Stimulated activated effector memory CD8-positive, alpha-beta T cell treated with anti-CD3 and anti-CD28 coated beads, Interleukin-12 subunit alpha, Interleukin-12 subunit beta, amount 100 ng/mL, for 72 hours (primary cell): ENCODE measurements at places on chromosomes 13 and 19.

- DNase-seq, result no peak
Observed at GRCh38 chr19:1270213-1270853, 1.2 kb downstream of the CIRBP start.

GRCh38 chr13:85411591-85411990 lies 387.6 kb downstream of the SLITRK6 start:
- no peak for DNase-seq

DNA sequence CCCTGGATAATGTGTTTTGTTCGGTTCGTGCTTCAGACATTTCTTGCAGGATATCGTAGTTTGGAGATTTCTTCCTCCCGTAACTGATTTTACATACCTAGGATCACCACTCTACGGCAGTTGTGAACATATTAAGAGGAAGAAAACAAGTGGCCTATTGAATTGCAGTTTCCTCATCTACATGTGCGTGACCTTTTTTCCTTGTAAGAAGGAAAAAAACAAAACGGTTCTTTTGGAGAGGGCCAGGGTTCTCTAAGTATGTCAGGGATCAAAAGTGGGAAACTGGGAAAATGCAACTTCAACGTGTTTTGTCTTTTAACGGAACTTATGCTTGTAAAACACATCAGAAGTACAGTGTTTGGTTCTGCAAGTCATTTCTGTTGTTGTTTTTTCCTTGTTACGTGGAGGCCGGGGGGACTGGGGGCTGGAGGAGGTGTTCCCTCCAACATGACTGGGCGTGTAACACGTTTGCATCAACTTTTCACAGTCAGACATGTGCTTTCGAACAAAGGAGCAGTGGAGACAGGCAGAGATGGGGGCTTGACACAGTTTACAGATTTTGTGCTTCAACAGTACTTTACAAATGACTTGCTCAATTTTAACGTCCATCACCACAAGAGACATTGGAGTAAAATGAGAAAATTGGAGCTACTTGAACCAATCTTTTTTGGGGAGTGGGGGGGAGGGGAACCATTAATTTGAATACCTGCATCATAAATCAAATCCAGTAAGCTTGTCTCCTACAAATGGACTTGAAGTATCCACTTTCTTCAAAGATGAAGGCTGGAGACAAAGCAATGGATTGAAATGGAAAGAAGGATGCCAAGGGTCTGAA lies 3.8 kb downstream of the ZC3H4 start:
- peak; percentile 83 for DNase-seq

- DNase-seq, result no peak
Observed at GRCh38 chr19:13130886-13131490, 12.9 kb downstream of the NACC1 start.

DNA sequence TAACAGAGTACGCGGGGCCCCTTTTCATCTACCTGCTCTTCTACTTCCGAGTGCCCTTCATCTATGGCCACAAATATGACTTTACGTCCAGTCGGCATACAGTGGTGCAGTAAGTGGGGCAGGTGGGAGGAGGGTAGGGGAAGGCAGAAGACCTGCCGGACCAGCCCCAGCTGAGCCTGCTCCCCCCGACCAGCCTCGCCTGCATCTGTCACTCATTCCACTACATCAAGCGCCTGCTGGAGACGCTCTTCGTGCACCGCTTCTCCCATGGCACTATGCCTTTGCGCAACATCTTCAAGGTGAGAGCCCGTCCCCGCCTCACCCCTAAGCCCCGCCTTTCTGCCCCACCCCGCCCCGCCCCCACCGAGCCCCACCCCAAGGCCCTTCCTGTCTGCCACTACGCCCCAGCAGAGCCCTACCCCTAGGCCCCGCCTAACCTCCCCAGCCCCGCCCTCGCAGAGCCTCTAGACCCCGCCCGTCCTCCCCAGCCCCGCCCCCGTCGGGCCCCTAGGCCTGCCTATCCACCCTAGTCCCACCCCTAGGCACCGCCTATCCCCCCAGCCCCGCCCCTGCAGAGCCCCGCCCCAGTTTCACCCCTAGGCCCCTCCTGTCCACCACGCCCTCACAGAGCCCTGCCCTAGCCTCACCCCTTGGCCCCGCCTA lies 7.7 kb downstream of the NDUFB7 start:
- DNase-seq, result no peak

- DNase-seq, result no peak
Observed at GRCh38 chr19:36460046-36460445, 29.3 kb downstream of the ZNF566 start.

GRCh38 chr13:92530364-92530763 lies 696.2 kb upstream of the GPC6 start:
- no peak for DNase-seq

- DNase-seq, result no peak
Observed at GRCh38 chr13:44305286-44305685, 68.3 kb upstream of the SERP2 start.

GRCh38 chr19:2587001-2587719 lies 111.2 kb downstream of the GADD45B start:
- DNase-seq, result no peak

DNA sequence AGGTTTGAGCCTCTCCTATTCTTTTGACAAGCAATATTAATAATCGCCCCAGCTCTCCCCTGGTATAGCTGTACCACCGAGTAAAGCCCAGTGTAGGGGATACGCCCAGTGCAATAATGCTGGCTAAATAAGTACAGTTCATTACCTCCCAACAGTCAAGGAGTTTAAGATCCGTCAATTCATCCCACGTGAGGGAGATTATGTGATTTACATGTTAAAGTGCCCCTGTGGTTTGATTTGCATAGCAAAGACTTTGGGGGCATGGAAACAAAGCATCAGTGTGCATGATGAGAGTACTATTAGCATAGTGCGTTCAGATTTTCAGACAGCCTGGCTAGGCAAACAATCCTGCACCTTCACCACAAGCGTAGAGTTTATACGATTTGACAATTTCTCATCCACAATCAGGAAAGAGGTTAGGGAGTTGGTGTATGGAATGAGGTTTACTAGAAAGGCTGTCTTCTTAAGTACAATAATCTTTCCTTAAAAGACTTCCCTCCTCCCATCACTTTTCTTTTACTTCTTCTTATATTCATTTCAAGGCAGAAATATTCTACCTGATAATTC lies 754.0 kb downstream of the DIAPH3 start:
- no peak for DNase-seq

- no peak for DNase-seq
Observed at GRCh38 chr13:97261254-97262005, 39.3 kb downstream of the MBNL2 start.

DNA sequence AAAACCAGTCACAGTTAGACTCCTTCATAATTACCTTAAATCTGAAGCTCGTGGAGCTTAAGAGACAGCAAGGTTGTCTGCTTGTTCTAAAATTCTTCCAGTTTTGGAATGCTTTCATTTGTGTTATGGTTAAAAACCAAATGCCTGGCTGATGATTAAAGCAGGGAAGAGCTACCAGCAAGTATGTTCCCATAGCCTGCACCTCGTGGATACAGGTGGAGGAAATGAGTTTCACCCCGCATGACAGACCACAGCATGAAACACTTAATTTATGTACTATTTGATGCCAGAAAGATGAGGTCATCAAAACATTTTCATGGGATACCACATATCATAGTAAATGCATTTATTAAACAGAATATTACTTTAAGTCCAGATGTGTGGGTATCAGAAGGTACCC lies 416 bp upstream of the DOCK9 start:
- DNase-seq, result no peak

DNA sequence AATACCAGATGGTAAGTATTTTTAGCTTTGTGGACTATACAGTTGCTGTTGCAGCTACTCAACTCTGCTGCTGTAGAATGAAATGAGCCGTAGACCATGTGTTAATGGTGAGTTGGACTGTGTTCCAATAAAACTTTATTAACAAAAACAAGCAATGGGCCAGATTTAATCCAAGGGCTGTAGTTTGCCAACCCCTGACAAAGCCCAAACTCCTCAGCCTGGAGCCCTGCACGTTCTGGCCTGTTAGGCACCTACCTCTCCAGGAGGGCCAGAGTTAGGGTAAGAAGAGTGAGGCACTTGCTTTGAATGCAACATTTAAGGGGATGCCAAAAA lies 36.7 kb upstream of the CD33 start:
- no peak for DNase-seq

DNA sequence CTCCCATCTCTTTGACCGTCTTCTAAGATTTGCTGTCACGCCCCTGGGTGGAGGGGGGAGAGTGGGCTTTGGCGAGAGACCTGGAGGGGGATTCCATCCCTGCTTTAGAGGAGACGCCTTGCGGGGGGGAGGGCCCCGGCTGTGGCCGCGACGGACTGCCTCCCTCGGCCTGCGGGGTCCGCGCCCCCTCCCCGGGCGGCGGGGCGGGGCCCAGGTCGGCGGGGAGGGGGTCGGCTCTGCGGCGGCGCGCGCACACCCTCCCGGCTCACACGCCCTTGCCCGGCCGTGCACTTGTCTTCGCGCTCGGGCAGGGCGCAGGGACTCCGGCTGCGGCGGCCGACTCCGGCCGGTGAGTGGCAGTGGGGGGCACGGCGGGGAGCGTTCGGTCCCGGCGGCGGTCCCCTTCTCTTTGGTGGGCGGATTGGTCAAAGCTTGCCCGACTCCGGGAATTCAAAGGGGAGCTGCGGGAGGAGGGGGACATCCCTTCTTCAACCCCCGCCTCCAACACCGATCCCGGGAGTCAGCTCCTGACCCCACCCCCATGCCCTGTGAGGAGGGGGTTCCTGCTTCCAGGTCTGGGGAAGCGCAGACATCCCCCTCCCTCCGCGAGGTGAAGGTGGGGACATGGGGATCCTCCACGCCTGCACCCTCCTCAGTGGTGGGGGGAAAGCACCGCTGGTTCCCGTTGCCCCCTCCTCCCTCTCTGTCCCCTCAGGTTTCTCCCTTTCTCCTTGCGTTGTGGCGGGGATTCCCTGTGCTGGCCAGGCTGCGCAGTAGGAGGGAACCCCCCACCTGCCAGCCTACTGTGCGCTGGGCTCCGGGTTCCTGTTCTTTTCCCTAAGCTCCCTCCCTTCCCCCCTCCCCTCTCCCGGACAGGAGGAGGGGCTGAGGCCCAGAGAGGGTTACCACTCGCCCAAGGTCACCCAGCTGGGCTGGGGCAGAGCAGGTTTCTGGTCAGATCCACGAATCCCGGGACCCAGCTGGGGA lies 14.6 kb upstream of the KCNN1 start:
- no peak for DNase-seq

GRCh38 chr19:56321989-56322440 lies 7.4 kb upstream of the ZSCAN5A start:
- DNase-seq, result no peak

DNA sequence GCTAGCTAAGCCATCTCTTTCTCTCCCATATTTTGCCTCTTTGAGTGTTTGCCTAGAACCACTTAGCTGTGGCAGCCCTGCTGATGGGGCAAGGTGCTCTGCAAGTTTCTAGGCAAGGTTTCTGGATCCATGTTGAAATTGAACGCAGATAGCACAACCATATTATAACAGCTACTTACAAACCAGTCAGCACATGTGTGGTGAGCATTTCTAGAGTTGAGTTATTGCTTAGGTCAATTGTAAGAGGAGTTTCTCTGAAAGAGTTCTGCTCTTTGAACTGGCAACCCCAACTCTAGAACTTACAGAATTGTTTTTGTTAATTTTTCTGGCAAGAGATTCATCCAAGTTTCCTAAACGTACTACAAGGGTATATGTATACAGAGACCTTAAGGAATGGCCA lies 103.3 kb downstream of the GGACT start:
- DNase-seq, result peak; percentile 55

- no peak for DNase-seq
Observed at GRCh38 chr13:49411353-49411752, 32.5 kb downstream of the CAB39L start.

- no peak for DNase-seq
Observed at GRCh38 chr19:11448410-11448809, 13.0 kb downstream of the PRKCSH start.

- no peak for DNase-seq
Observed at GRCh38 chr19:21460686-21461085, 44.7 kb upstream of the ZNF429 start.

- no peak for DNase-seq
Observed at GRCh38 chr13:36358175-36358718, 12.1 kb upstream of the SPART start.

- no peak for DNase-seq
Observed at GRCh38 chr13:42976066-42976465, 16.0 kb downstream of the EPSTI1 start.

- no peak for DNase-seq
Observed at GRCh38 chr13:39835253-39835652, 179.8 kb downstream of the COG6 start.

DNA sequence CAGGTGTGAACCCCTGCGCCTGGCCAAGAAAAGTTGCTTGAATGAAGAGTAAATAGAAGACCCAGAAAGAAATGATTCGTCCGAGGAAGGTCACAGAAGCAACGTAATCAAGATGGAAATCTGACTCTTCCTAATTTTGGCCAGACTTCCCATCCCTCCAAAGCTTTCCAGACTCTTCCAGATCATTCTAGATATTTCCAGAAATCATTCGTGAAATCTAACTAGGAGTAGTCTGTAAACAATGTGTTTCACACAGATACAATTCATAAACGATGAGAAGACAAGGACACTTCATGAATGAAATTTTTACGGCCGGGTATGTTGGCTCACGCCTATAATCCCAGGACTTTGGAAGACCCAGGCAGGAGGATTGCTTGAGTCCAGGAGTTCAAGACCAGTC lies 9.3 kb upstream of the LDLR start:
- no peak for DNase-seq

DNA sequence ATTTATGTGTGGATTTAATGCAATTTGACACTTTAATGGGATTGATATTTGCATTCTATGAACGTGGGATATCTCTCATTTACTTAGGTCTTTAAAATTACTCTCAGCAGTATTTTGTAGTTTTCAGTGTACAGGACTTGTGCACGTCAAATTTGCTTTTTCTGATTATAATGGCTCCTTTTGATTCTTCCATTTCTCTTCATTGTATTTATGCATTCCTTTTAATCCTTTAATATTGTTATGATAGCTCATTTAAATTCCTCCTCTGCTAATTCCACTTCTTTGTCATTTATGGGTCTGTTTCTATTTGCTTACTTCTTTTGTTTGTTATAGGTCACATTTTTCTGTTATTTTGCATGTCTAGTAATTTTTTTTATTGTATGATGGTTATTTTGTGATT lies 226.6 kb downstream of the ATP8A2 start:
- DNase-seq, result no peak

DNA sequence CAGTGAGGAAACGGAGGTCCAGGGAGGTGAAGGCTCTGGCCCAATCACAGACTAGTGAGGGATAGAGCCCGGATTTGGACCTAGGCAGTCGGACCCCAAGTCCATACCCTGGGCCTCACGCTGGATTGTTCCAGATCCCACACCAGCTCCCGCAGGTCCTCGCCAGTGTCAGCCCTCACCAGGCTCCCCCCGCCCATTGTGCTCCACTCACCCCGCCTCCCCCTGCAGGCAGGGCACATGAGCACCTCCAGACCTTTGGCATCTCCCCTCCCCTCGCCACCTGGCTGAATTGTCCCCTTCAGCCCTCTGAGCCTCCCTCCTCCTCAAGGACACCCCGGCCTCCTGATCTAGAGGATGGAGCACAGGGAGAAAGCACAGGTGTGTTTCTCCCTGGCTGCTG lies 152.4 kb downstream of the KATNAL1 start:
- no peak for DNase-seq

- no peak for DNase-seq
Observed at GRCh38 chr13:53953183-53953582, 924.6 kb downstream of the OLFM4 start.

GRCh38 chr13:98298599-98298998 lies 121.5 kb upstream of the RNF113B start:
- no peak for DNase-seq

- DNase-seq, result no peak
Observed at GRCh38 chr19:33469171-33470039, 52.2 kb downstream of the PEPD start.

GRCh38 chr13:106491928-106492587 lies 43.4 kb downstream of the EFNB2 start:
- no peak for DNase-seq

GRCh38 chr13:60619461-60619860 lies 222.4 kb downstream of the TDRD3 start:
- DNase-seq, result no peak
